ENCODE measurements at places on chromosomes 1 and 21. TPM values are rescaled to one million over a fixed set of nuclear protein-coding genes. Genes with fewer than 3 reads are reported as not detected.

GRCh38 chr1:155176544-155177071 lies 3.0 kb downstream of the TRIM46 start:
- H3K36me3 ChIP-seq: peaks cover 2% of the 10 kb centered on the region
- peak; percentile 79 for DNase-seq
- no peak overlapping the region for H3K4me3 ChIP-seq
- no peak overlapping the region for H3K27ac ChIP-seq
- H3K27me3 ChIP-seq: no peaks in the 10 kb centered on the region
- peaks cover 33% of the 10 kb centered on the region for H3K4me1 ChIP-seq

DNA sequence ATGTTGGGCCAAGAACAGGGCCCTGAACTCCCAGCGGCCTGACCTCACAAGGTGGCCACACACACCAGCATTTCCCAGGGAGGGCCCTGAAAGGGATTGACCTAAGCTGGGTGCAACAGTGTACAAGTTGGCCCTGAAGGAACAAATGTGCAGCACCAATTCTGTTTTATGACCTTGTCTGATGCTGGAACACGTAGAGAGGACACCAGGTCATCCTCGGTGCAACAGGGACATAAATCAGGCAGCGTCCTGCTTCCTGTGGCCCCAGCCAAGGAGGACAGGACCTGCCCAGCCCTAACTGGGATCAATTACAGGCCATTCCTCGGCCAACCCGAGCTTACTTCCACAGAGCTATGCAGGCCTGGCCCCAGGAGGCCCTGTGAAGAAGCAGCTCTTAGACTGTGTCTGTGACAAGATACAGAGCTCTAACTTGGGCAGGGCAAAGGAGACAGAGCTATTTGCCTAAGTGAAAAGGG lies 12.8 kb upstream of the PHC2 start:
- no peaks in the 10 kb centered on the region for H3K27me3 ChIP-seq
- no peak overlapping the region for H3K27ac ChIP-seq
- no peaks in the 10 kb centered on the region for H3K4me1 ChIP-seq
- DNase-seq: no peak
- no peak overlapping the region for H3K4me3 ChIP-seq
- no peaks in the 10 kb centered on the region for H3K36me3 ChIP-seq

- no peak overlapping the region for H3K27ac ChIP-seq
- H3K27me3 ChIP-seq: no peaks in the 10 kb centered on the region
- H3K4me1 ChIP-seq: peaks cover 26% of the 10 kb centered on the region
- no peak for DNase-seq
- H3K4me3 ChIP-seq: no peak overlapping the region
Measured at GRCh38 chr1:89761901-89762300, 58.9 kb upstream of the LRRC8D start.

- H3K4me3 ChIP-seq: no peak overlapping the region
- no peak for DNase-seq
- H3K4me1 ChIP-seq: no peaks in the 10 kb centered on the region
- H3K36me3 ChIP-seq: no peaks in the 10 kb centered on the region
- no peaks in the 10 kb centered on the region for H3K27me3 ChIP-seq
Measured at GRCh38 chr1:105591681-105592080, 1464.8 kb upstream of the PRMT6 start.

- H3K27ac ChIP-seq: peak overlapping the region; percentile 85
- H3K27me3 ChIP-seq: no peaks in the 10 kb centered on the region
- H3K36me3 ChIP-seq: peaks cover 6% of the 10 kb centered on the region
- peak; percentile 19 for DNase-seq
- H3K4me3 ChIP-seq: peak overlapping the region; percentile 30
Measured at GRCh38 chr1:52631759-52632331, 1.1 kb upstream of the SHISAL2A start.

DNA sequence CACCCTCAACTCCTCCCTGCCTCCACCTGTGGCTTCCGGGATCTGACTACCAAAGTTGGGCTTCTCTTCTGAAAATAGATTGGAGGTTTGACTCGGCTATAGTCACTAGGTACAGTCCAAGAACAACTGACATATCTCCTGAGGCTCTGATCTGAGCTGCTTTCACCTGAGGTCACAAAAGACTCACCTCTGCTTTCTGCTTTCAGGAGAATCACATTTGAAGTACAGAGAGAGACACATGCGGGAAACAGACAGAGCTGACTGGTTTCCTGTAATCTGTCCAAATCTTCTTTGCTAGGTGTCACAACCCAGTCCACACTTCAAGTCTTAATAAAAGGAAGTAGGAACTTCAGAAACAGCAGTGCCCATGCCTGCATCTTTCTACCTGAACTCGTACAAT lies 245.4 kb upstream of the CHRM3 start:
- no peaks in the 10 kb centered on the region for H3K4me1 ChIP-seq
- H3K4me3 ChIP-seq: no peak overlapping the region
- no peaks in the 10 kb centered on the region for H3K27me3 ChIP-seq
- H3K36me3 ChIP-seq: no peaks in the 10 kb centered on the region

The OR2T29 gene
- total RNA-seq: not detected
